ENCODE measurements at places on chromosomes 7 and 10.
A peak's percentile ranks its signal among the peaks of the same experiment; 100 is the strongest.

DNA sequence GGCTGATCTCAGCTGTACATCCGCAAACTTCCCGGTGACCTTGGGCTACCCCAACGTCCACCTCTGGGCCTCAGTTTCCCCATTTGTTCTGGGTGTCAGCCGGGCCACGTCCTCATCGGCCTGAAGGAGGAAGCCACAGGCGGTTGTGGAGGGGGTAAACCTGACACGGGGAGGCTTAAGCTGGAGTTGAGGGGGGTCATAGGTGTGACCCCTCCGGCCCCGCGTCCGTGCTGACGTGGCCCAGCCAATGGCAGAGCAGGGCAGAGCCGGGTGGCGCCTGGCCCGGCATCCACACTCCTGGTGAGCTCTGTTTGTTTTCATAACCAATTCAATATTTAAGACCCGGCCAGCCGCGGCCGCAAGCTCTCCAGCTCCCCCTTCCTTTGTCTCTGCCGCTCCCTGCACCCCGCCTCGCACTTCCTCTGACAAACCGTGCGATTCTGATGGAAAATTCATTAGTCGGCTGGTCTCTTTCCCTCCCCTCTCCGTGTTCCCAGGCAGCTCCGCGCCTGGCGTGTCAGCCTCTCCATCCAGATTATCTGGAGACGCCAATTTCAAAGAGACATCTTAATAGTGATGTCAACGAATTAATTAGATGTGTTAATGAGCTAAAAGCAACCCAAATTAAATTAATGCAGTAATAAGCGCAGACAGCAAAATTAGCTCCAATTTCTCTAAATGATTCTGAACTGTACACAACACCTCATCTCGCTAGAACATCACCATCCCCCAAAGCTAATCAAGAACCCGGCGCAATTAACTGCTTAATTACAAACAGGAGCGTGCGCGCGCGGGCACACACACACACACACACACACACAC is 55.4 kb downstream of the MICALL2 start:
- peak; percentile 5 for DNase-seq

DNA sequence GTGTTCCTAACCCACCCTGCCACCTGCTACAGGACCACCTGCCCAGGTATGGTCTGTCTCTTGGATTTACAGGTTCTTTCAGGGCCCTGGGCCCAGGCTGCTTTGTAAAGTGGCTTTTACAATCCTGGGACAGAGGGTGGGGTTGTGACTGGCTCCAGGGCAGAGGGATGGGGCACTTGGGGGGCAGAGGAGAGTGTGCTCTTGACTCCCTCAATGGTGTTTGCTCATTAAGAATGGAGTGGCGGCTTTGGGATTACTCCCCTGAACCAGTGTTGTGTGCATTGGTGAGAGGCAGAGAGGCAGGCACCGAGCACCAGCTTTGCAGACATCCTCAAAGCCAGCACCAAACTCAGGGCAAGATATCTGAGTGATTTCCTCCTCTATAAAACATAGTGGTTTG is 43.5 kb downstream of the VWA2 start:
- DNase-seq, result no peak

GRCh38 chr10:105328503-105329133 is 687.5 kb downstream of the SORCS3 start:
- no peak for DNase-seq

DNA sequence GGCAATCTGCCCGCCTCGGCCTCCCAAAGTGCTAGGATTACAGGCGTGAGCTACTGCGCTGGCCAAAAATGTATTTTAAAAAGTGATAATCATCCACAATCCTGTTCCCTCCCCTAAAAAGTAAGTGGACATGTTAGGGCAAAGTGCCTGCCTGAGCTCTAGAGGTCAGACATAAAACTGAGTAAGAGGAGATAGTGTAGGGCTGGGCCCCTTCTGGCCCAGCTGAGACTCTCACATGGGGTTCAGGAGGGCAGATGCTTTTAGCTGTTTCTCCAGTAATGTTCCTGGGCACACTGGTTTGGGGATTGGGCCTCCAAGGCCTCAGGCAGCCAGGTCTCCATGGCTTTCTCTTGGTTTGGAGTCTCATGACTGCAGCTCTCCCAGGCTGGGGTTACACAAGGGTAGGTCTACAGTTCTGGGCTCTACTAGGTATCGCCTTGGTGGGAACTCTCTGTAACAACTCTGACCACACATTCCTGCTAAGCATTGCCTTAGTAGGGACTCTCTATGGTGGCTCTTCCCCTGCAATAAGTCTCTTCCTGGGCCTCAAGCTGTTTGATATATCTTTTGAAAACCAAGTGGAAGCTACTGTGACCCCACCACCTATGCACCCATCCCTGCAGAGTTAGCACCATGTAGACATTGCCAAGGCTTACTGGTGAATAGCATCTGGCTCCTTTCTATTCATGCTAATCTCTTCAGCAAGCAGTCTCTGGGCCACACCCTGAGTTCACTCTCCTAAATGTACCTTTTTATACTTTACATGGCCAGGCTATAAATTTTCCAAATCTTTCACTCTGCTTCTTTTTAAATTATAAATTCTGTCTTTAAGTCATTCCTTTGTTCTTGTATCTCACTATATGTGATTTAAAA is 6.9 kb upstream of the NUDCD3 start:
- no peak for DNase-seq

GRCh38 chr10:10545771-10546170 is 471.9 kb upstream of the CELF2 start:
- DNase-seq, result no peak

- no peak for DNase-seq
These were observed 9.1 kb downstream of the DYNC2I1 start for GRCh38 chr7:158865462-158865922.

Measured in CD4-positive, alpha-beta T cell treated with Interleukin-6 for 4 hours (primary cell).